A549 treated with GW870086 at 1 μM for 4 hours (cell line): ENCODE measurements at places on chromosomes 7 and 10. TPM values are rescaled to one million over a fixed set of nuclear protein-coding genes. Genes with fewer than 3 reads are reported as not detected.

TMEM229A gene
- not detected in 5 replicates for total RNA-seq

AKR1C4 gene
- 0.10 to 0.32 TPM (median 0.24 TPM) in 5 replicates for total RNA-seq

TMEM26 gene
- total RNA-seq, result 0.06 to 0.31 TPM (median 0.12 TPM) in 4 of 5 replicates, not detected in the other

WIPF3 gene
- total RNA-seq, result 0.35 to 0.84 TPM (median 0.61 TPM) in 5 replicates

C7orf57 gene
- total RNA-seq, result 0.18 to 0.79 TPM (median 0.26 TPM) in 5 replicates

PGAM1 gene
- total RNA-seq, result 576 to 654 TPM (median 631 TPM) in 5 replicates

NPY4R gene
- 28.0 to 43.1 TPM (median 39.2 TPM) in 5 replicates for total RNA-seq

SLC13A1 gene
- total RNA-seq, result not detected in 5 replicates

BAIAP2L1 gene
- total RNA-seq, result 45.7 to 57.5 TPM (median 53.0 TPM) in 5 replicates

IKZF1 gene
- not detected in 5 replicates for total RNA-seq

NUTM2E gene
- 0.23 to 0.87 TPM (median 0.43 TPM) in 5 replicates for total RNA-seq

ZNF804B gene
- total RNA-seq, result not detected in 5 replicates

PARD3 gene
- 57.2 to 69.5 TPM (median 64.4 TPM) in 5 replicates for total RNA-seq

PNLIP gene
- not detected in 5 replicates for total RNA-seq

HABP2 gene
- 0.07 to 0.17 TPM (median 0.14 TPM) in 5 replicates for total RNA-seq

VSTM4 gene
- total RNA-seq, result 0.24 to 0.50 TPM (median 0.35 TPM) in 5 replicates

OPALIN gene
- total RNA-seq, result not detected in 5 replicates
